COR-L47 (cell line): ENCODE measurements at places on chromosomes 3 and 15.

- DNase-seq = no peak
Measured at GRCh38 chr3:15845475-15845874, 47.7 kb upstream of the ANKRD28 start.

DNA sequence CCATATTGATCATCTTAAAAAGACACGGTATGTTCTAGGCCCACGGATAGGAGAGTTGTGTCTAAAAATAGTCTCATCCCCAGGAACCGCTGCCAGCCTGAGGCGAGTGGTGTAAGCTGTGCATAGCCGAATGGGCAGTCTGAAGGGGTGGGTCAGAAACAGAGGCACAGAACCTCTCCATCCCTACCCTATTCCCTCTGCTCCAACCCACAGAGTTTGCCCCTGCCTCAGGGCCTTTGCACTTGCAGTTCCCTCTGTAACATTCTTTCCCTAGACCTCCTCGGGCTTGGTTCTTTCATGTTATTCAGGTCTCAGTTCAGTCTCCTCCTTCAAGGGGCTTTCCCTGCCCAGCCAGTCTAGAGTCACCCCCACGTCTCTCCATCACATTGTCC, 4.8 kb downstream of the SCN5A start:
- no peak for DNase-seq

DNA sequence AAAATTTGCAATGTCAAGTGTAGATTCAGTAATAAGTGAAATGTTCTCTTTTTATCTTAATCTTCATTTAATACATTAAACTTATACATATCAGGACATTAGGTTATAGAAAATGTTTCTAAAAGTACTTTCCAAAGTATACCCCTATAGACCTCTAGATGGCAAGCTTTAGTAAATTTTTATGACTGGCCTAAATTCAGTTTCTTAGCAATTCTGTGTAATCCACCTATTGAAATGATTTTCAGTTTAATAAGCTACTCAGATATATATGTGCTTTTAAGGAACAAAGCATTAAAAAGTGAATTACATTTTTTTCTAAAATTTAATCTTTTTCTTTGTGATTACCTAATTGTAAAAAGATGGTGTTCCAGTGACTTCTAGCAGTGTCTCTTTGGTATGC, 342.2 kb downstream of the GBE1 start:
- DNase-seq = no peak

DNA sequence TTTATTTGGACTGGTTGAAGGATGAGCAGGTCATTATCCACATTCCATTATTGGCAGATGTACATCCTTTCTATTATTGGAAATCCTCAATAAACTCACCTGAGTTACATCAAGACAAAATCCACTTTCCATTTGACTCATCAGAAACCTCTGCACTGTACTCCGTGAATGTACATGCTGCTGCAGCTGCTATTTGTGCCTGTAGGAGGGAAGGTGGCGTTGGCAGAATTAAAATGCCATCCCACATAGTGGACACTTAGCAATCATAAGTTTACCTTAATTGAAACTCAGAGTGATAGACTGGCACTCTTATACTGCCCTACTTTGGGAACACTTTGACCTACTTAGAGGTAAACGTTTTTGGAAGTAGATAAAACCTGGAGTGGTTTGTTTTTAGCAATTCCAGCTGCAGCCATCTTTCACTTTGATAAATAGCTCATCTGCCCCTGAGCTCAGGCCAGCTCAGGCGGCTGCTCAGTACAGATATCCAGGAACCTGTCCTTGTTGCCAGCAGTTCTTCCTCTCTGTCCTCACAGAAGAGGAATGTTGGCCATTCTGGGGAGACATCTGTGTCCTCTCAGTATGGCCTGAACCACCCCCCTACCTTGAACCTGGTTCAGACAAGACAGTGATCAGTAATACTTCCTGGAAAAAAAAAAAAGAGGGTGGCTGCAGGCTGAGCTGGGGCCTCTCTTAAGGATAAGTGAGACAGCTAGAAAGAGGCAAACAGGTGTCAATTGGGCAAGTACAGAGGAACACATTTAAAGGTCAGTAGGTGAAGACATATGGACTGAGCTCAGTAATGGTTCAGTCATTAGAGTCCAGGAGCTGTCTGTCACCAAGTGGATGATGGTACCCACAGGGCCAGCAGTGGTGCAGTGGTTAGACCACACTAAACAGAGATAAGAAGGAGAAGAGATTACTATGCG, 153.4 kb upstream of the UMPS start:
- no peak for DNase-seq

DNA sequence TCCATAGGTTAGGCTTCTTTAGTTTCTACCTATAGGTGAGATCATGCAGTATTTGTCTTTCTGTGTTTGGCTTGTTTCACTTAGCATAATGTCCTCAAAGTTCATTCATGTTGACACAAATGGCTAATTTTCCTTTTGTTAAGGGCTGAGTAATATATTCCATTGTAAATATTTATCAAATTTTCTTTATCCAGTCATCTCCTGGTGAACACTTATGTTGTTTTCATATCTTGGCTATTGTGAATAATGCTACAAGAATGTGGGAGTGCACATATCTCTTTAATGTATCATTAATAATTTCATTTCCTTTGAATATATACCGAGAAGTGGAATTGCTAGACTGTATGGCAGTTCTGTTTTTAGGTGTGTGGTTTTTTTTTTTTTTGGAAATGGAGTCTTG, 250.9 kb upstream of the SEMA6D start:
- no peak for DNase-seq

- DNase-seq = no peak
Measured at GRCh38 chr3:30810625-30811024, 83.8 kb downstream of the GADL1 start.

- DNase-seq = no peak
Measured at GRCh38 chr15:36579792-36580431, 486 bp downstream of the CDIN1 start.

DNA sequence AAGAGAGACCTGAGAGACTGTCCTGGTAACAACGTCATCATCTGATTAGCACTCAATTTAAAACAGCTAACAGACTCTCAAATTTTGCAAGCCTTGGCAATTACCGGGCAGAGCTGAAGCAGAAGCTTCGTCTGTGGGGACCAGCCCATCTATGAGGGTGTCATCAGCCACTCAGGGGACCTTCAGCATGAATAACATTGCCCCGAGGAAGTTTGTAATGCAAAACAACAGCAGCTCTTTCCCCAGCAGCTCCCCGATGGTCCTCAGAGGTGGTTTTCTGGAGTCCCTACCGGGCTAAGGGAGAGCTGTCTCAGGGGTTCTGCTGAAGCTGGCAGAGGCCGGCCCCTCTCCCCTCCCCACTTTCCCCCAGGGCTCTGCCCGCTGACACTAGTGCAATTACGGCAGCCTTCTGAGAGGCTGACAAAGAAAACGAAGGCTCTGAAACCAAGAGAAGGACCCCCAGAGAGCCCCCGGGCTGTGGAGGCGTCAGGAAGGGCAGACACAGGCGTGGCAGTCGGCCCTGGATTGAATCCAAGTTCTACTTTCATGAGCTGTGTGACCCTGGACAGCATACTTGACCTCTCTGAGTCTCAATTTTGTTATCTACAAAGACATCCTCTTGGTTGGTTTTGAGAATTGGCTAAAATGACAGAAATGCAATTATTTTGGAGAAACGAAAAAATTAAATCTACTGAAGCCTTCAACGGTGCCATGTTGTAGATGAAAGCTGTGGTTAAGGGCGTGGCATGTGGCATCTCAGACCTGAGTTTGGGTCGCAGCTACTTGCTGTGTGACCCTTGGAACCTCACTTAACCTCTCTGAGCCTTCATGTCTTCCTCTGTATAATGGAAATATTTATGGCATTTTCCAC, 102.1 kb upstream of the TLE3 start:
- DNase-seq = no peak

- DNase-seq = no peak
Measured at GRCh38 chr3:172716476-172716875, 5.6 kb upstream of the NCEH1 start.
